ENCODE measurements at places on chromosomes 3 and 15. TPM values are rescaled to one million over a fixed set of nuclear protein-coding genes. Genes with fewer than 3 reads are reported as not detected.

The MYRIP gene
- total RNA-seq, result under 0.01 TPM

The PRC1 gene
- total RNA-seq, result 8.1 TPM

The CLDN16 gene
- total RNA-seq, result 1.3 TPM

The FBXL22 gene
- total RNA-seq, result not detected

The CCDC174 gene
- total RNA-seq, result 7.7 TPM

The EIF2A gene
- total RNA-seq, result 260 TPM

The GOLGA8J gene
- total RNA-seq, result not detected

The CX3CR1 gene
- under 0.01 TPM for total RNA-seq

The FBXO40 gene
- not detected for total RNA-seq

The MESP2 gene
- total RNA-seq, result 0.48 TPM

The ZNF501 gene
- total RNA-seq, result 2.8 TPM

The SPINT1 gene
- total RNA-seq, result 274 TPM

The FSIP1 gene
- total RNA-seq, result 14.5 TPM

The TMC3 gene
- not detected for total RNA-seq

The KNG1 gene
- not detected for total RNA-seq

The MAGEF1 gene
- 21.5 TPM for total RNA-seq

The GPR62 gene
- total RNA-seq, result not detected

The GOLGA8T gene
- total RNA-seq, result not detected

The PRKAR2A gene
- 35.8 TPM for total RNA-seq

The GRIP2 gene
- total RNA-seq, result not detected

The ATG3 gene
- 63.1 TPM for total RNA-seq

The WDR72 gene
- total RNA-seq, result under 0.01 TPM

The ROPN1 gene
- not detected for total RNA-seq

The CPLX3 gene
- not detected for total RNA-seq

The PCYT1A gene
- total RNA-seq, result 64.8 TPM

The ACTC1 gene
- not detected for total RNA-seq

The EXD1 gene
- total RNA-seq, result 0.72 TPM

The SST gene
- not detected for total RNA-seq

The VEPH1 gene
- total RNA-seq, result not detected

The ALDH1A2 gene
- 2.7 TPM for total RNA-seq

The NR2E3 gene
- not detected for total RNA-seq

The SGO1 gene
- 0.21 TPM for total RNA-seq

The CBLB gene
- 23.9 TPM for total RNA-seq

The SCAANT1 gene
- total RNA-seq, result not detected

The DMXL2 gene
- total RNA-seq, result 15.8 TPM

The OXTR gene
- 1.7 TPM for total RNA-seq

The GRK7 gene
- not detected for total RNA-seq

The NXPE3 gene
- total RNA-seq, result 6.5 TPM

The LRRC15 gene
- total RNA-seq, result not detected

The ARRDC4 gene
- total RNA-seq, result 7.7 TPM

The P2RY1 gene
- total RNA-seq, result 21.1 TPM

The CCK gene
- 0.96 TPM for total RNA-seq

The TF gene
- under 0.01 TPM for total RNA-seq

The XYLB gene
- 2.1 TPM for total RNA-seq
